ENCODE measurements at places on chromosomes 13 and 19.

GRCh38 chr19:49890349-49891311, 6.1 kb downstream of the IL4I1 start:
- DNase-seq, result no peak

DNA sequence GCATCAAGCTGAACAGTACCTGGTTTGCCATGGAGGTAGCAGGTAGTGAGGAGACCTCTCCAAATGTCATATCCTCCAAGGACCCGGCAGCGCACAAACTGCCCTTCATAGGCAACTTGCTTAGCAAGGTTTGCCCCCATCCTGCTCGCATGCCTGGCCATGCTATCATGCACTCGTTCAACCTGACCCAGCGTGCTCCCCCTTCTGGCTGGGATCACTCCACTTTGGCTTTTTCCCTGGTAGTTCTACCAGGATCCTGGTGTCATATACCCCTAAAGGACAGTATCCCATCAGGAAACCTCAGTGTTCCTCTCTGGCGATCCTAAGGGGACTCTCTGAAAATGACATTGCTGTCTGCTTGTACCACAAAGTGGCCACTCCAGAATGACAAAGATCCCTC, 38.6 kb upstream of the ZNF30 start:
- no peak for DNase-seq

- no peak for DNase-seq
Observed at GRCh38 chr19:8167985-8168384, 18.6 kb upstream of the FBN3 start.

- no peak for DNase-seq
Observed at GRCh38 chr13:92649140-92649813, 577.3 kb upstream of the GPC6 start.

GRCh38 chr19:15557223-15557622, 48.9 kb downstream of the CYP4F22 start:
- DNase-seq, result no peak

- DNase-seq, result peak; percentile 19
Observed at GRCh38 chr13:68190818-68191217, 960.7 kb upstream of the PCDH9 start.

- no peak for DNase-seq
Observed at GRCh38 chr13:105827111-105827809, 708.2 kb downstream of the EFNB2 start.

DNA sequence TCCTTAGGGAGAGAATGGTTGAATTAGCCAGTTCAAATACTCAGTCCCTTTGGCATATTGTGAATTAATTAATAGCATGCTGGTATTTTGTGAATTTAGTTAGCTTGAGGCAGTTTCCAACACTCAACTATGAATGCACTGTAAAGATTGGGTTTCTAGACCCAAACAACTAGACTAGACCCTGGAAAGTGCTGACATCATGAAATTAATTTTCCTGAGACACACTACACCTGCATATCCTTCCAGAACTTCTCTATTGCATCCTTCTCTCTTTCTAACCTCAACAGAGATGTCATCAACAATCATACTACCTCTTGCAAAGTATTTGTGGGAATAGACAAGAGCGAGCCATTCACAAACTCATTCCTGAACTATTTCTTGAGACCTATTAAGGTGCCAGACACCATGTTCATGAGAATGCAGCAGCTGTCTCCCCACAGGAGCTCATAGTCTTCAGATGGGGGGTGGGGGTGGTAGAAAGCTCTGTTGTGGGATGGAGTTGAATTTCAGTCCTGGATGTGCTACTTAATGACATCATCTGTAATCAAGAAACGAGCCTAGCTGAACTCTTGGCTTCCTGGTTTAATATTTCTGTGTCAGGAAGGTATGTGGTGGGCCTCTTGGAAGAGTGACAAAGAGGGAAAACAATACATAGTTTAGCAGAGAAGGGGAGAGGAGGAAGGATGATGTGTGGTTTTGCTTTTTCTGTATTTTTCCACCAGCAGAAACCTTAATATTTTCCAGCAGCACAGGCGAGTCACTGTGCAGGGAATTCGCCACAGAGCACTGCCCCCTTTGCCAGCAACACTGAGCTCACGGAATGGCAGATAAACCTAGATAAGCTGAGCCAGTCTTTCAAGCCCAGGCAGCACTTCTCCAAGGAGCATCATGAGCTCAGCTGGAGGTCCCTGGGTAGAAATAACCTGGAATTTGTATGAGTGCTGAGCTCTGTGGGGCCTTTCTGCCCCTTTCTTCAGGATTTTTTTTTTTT, 53.1 kb upstream of the CYSLTR2 start:
- peak; percentile 77 for DNase-seq

GRCh38 chr19:34075661-34076091, 96.6 kb upstream of the LSM14A start:
- DNase-seq, result peak; percentile 22

GRCh38 chr19:15781661-15782060, 5.8 kb upstream of the OR10H5 start:
- no peak for DNase-seq

- peak; percentile 95 for DNase-seq
Observed at GRCh38 chr13:86585835-86586234, 786.6 kb upstream of the SLITRK6 start.

DNA sequence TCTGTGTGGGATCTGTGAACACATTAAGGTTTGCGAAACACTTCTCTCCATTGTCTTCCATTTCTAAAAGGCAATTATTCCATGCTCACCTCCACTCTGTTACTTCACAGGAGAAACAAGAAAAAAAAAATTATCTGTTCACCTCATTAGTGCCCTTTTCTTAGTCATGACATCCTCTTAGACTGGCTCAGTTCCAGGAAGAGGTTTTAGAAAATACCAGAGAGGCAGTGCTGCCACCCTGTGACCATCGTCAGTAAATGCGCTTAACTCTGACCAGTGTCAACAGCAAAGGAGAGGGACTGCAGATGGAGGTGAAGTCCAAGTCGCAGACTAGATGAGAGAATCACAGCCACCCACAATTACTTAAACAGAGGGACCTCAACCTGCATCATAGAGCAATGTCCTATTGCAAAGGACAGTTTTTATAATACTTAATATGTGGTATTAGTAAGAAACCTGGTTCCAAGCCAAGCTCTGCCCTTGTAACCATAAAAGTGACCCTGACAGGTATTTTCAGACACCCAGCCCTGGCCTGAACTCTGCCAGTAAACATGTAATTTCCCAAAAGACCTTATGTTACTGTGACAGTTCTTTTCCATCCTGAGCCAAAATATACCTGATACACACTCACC, 19.4 kb downstream of the CEACAM21 start:
- peak; percentile 68 for DNase-seq

DNA sequence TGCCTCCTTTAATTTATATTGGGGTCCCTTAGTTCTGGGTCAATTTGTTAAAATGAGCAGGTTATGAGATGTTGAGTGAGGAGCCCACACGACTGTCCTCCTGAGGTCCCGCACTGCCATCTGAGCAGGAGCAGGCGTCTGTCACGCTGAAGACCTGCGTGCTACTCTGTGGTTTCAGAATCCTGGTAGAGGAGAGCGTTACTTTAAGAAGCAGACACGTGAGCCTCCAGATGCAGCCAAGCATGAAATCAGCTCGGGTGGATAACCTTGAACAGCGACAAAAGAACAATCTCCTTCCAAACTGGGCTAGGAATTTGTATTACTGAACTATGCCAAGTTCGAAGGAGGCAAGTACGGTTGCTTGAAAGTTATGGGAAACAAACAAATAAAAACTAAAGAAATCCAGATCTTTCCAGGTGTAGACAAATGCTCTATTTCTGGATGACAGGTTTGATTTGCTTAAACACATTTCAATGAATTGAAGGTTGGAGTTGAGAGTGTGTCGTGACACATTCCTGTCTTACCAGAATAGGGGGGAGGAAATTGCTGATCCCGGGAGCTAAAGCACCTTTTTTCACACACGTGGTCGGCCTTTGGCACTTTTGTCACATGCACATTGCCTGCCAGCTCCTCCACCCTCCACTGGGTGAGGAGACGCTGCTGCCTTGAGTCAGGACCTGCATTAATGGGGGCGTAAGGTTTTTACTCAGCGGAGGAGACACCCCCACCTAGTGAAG, 945.5 kb upstream of the SLC10A2 start:
- DNase-seq, result peak; percentile 6

- DNase-seq, result no peak
Observed at GRCh38 chr19:48367855-48368254, 3.7 kb downstream of the SYNGR4 start.

- no peak for DNase-seq
Observed at GRCh38 chr19:6803036-6803404, 30.5 kb downstream of the VAV1 start.

DNA sequence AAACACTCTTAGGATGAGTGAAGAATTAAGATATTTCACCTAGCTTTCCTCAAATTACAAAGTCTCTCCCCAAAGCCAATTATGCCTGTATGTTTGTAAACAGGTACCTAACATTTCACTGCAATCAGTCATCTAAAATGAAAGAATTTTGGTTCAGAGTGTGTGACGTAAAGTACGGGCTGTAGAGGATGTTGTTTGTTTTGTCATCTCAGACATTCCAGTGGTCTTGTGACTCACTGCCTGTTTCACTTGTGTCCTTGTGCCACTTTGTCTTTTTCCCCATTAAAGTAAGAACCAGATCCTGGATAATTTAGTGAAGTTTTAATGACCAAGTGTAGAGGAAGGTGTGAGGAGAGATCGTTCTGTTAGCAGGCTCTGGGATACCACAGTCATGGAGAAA, 28.6 kb upstream of the EID2 start:
- no peak for DNase-seq

GRCh38 chr19:33778089-33778791, 18.4 kb upstream of the KCTD15 start:
- DNase-seq, result peak; percentile 59

- DNase-seq, result no peak
Observed at GRCh38 chr13:108083056-108083455, 132.3 kb downstream of the LIG4 start.

DNA sequence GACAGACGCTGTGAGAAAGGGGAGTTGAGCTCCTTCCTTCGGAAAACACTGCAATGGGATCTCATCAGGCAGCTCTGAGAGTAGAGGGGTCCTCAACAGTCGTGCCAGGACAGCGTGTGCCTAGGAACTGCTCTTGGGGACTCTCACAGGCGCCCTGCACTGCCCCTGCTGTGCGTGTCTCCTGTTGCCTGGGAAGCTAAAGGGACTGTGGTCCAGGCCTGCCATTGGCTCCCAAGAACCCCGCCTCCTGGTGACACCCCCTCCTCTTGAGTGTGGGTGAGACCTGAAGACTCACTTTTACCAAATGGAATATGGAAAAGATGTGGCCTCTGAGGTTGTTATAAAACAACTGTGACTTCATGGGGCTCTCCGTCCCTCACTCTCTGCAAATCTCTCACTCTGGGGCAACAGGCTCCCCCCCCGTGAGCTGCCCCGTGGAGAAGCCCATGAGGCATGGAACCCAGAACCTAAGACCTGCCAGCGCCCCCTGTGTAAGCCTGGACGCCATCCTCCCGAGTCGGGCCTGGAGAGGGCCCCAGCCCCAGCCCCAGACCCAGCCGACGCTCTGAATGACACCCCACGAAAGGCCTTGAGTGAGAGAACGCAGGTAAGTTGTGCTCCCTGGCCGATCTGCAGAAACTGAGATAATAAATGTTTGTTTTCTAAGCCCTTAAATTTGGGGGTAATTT, 302.7 kb downstream of the FGF9 start:
- DNase-seq, result no peak

DNA sequence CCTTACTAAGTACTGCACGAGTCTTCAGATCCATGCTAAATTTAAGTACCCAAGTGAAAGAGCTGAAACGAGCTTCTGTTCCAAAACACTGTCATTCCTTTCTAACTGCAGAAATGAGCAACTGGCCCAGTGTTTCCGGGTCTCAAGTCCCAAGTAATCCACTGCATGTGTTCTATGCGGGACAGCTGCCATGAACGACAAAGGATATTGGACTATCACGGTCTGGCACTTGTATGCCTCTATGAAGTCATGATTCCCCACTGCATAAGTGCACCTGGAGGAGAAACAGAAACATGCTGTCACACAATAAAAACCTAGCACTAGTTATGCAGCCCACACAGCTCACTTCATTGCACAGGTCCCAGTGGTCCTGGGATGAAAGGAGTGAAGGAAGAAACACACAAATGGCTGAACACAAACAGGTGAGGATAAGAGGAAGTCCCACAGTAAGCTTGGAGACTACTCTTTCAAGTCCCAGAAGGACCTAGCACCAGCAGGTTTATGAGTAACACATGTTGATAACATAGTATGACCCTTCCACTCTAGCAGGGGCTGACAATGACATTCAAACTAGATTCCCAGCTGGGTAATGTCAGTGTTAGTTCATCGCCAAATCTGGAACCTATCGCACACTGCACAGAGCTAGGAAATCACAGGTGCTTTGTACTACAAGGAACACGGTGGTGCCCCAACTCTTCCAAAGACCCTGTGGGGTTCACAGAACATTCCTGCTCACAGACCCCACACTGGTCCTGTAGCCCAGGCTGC, 11.3 kb downstream of the PCID2 start:
- DNase-seq, result no peak

DNA sequence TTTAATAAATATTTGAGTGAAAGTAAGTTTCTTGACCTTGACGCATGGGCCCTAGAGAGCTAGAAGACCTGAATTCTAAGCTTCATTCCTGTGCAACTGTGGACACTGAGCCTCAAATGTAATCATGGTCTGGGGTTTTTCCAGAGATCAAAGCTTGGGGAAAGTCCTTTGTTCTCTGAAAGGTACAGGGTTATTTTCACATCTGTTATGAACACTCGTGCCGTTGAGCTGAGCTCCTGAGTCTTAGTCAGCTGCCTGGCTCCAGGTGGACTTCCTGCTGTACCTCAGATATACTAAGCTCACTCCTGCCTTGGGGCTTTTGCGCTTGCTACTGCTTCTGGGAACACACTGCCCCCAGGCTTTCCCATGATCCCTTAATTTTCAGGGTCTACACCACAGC, 7.5 kb upstream of the ZBTB32 start:
- no peak for DNase-seq

DNA sequence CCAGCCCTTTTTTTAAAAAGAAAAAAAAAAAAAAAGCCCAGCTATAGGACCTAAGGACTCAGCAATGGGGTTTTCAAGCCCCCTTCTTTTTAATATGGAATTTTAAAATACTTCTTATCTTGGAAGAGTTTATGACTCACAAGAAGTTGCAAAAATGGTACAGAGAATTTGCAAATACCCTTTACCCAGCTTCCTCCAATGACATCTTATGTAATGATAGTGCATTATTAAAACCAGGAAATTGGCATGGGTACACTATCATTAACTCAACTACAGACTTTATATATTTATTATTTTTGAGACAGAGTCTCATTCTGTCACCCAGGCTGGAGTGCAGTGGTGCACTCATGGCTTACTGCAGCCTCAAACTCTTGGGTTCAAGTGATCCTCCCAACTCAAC, 16.1 kb downstream of the TMEM38A start:
- no peak for DNase-seq

- DNase-seq, result no peak
Observed at GRCh38 chr13:79246578-79246949, 159.5 kb downstream of the RBM26 start.

GRCh38 chr13:54317722-54318121, 1289.1 kb downstream of the OLFM4 start:
- DNase-seq, result no peak

DNA sequence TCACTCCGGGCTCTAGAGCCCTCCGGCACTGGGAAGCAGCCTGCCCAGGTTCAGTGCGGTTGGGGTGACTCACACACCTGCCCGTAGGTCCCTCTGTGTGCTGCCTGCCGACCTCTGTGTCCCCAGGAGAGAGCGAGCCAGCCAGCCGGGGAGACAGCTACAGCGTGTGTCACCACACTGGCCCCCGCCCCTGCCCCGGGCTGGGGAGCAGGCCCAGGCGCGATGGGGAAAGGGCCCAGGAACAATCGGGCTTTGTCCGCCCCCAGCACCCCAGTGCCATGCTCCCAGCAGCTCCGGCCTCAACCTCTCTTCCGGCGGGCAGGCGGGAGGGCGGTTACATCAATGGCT, at the start of gene KLK6:
KLK6 (minus strand) TSS at position 179 of the 348 bp plus-strand sequence. CDS start 1,487 bp downstream, outside the sequence.
- DNase-seq, result no peak

- no peak for DNase-seq
Observed at GRCh38 chr19:52725528-52725961, 9.3 kb downstream of the ZNF611 start.
